ENCODE measurements at places on chromosomes 6 and 20.
A peak's percentile ranks its signal among the peaks of the same experiment; 100 is the strongest.

- no peak for DNase-seq
Observed at GRCh38 chr20:58511861-58512260, 3.3 kb downstream of the APCDD1L start.

DNA sequence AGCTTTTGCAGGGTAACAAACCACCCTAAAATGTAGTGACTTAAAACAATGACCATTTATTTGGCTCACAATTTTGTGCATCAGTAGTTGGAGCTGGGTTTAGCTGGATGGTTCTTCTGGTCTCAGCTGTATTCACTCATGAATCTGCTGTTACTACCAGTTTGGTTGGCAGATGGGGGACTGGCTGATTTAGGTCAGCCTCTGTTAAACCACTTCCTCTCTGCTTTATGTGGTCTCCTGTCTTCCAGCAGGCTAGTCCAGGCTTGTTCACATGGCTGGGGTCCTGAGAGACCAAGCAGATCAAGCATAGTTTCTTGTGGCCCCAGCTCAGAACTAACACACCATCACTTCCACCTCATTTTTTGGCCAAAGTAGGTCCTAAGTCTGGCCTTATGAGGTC is 67.2 kb upstream of the LAMP5 start:
- DNase-seq, result no peak

DNA sequence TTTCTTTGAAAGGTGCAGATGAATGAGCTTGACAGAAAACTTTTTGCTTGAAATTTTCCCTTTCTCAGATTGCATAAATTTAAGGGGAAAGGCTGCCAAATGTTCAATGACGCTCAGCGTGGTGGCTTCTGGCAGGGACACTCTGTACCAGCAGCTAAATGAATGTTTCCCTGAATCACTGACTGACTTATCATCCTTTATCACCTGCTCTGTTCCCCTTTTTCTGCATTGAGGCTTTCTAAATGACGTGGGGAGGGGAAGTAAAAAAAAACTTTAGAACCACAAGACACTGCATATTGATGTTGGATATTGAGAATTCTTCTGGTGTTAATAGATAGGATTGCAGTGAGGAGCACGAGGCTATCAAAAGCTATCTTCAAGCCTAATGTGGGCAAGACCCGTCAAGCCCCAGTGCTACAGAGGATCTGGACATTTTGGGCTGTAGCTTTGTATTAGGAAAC is 46.9 kb upstream of the ENPP5 start:
- no peak for DNase-seq

DNA sequence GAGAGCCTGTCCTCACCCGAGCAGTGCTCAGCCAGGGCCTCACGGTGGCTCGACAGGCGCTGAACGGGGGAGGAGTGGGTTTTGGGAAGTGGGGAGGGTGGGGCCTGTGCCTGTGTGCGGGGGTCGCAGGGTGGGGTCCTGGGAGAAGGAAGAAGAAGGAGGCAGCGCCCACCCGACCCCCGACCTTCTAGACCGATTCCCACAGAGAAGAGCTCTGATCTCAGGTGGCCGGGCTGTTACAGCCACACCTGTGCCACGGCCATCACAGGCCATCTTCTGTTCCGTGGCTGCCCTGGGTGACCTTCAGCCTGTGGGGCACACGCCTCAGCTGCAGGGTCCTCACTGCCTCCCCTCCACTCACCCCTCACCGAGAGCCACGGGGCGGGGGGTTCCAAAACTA is 41.4 kb upstream of the GATA5 start:
- no peak for DNase-seq

- DNase-seq, result peak; percentile 29
Observed at GRCh38 chr20:44780226-44780625, 30.1 kb downstream of the RIMS4 start.

DNA sequence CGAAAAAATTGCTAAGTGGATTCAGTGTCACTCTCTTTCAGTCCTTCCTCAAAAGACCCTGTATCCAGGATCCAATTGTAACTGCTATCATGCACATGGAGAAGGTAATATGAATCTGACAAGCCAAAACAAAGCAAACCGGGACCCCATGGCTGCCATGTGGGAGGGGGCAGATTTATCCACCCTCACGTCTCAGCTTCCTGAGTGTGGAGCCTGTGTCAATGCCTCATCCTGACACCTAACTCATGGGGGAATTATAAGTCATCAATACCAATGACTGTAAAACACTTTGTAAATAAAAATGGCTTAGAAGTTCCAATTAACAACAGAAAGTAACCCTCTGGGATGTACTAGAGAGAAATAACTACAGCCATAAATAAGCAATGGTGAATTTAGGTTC is 174.1 kb upstream of the MCHR2 start:
- no peak for DNase-seq

- DNase-seq, result no peak
Observed at GRCh38 chr6:159981071-159981402, 12.2 kb downstream of the IGF2R start.
